ENCODE measurements at places on chromosomes 3 and 15.

DNA sequence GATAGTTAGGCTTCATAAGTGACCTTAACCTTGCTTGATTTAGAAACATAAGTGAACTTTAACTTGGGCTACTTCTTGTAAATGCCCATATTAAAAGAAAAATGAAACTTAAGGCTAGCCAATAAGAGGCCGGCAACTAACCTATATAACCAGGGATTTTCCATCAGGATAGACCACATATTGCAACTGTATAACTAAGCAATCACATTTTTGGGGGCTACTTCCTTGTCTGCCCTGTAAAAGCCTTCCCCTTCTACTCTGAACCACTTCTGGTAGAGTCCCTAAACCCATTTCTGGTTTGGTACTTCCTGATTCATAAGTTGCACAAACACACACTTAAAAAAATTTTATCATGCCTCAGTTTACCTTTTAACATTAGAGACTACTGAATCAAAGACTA, 150.9 kb upstream of the UBE2E2 start:
- no peak for DNase-seq

GRCh38 chr15:64112904-64113303, 17.1 kb downstream of the SNX1 start:
- no peak for DNase-seq

DNA sequence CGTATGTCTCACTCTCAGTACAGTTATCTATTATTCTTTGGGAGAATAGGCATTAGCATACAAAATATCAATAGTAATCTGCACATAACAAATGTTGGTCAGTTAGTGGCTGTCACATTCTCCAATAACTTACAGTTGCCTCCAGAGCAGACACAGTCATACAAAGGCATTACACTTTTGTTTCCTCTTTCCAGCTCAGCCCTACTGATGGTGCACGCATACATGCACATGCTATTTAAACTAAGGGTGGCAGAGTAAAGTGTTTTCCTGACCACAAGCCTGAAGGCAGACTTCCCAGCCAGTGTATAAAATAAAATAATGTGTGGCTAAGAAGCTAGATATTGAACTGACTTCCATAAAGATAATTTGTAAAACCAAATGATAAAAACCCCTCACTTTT, 47.6 kb downstream of the PHLDB2 start:
- no peak for DNase-seq

DNA sequence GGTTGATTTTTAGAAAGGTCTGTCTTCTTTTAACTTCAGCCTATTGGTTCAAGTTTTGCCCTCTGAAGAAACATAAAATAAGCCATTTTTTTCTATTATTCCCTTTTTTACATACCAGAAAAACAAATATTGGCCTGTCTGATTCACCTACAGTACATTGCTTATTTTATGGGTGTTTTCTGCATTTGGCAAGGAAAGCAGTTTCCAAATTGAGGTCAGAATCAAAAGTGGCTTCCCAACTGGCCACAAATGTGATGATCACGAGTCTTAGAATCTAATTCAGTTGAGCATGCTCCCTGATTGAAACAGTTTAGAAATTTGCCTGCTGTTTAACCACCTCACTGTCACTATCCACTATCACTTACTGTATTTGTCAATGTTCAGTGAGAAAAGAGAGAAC, 106.9 kb upstream of the CHMP2B start:
- no peak for DNase-seq

Measured in LoVo (cell line).